ENCODE measurements at places on chromosomes 7 and 10.

GRCh38 chr7:40315277-40315676 lies 180.5 kb downstream of the SUGCT start:
- DNase-seq = no peak

DNA sequence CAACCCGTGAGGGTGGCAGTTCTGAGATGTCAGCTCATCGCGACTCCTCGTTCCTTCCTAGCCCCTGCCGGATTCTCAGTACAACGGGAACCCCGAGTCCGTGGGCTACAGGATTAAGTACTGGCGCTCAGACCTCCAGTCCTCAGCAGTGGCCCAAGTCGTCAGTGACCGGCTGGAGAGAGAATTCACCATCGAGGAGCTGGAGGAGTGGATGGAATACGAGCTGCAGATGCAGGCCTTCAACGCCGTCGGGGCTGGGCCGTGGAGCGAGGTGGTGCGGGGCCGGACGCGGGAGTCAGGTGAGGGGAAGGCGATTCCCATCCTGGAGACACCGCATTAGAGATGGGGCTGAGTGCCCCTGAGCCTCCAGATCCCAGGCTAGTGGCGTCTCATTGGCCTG lies 568.1 kb upstream of the FOXK1 start:
- DNase-seq = no peak

- DNase-seq = peak; percentile 34
These were observed 49.0 kb upstream of the NRBF2 start for GRCh38 chr10:63083904-63084689.

GRCh38 chr7:64619705-64620104 lies 46.2 kb upstream of the ZNF107 start:
- no peak for DNase-seq

DNA sequence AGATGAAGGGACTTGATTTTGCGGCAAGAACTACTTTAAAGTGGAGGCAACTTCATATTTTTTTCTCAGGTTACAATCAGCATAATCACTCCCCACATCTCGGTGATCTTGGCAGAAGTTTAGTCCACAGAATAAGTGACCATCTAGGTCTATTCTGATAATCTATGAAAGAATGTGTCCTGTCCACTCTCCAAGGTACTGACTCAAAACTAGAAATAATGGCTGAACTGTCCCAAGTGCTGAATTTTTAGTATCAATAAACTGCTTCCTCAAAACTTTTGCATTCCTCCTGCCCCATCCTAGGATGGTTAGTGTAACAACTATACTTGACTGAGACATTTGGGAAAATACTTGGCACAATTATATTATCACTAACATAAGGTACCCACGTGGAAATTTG lies 10.9 kb upstream of the CHRM2 start:
- no peak for DNase-seq

DNA sequence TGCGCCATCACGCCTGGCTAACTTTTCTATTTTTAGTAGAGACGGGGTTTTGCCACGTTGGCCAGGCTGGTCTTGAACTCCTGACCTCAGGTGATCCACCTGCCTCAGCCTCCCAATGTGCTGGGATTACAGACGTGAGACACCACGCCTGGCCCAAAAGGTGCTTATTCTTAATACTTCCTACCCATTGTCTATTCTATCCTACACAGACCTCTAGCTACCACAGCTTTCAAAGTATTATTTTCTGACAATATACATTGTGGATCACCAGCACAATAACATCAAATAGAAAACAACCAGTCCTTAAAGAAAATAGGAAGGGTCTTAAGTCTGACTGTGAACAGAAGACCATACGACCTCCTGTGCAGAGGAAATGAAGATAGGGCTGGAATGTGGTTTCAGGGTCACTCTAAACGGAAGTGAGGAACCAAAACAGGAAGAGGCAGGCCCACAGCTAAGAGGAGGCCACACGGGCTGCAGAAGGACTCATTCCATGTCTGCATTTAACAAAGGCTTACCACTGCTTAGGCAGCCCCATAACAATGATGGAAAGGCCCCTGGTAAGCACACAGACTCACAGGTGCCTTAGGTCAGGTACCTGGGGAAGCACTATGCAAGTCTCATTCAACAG lies 115.2 kb downstream of the ZFAND4 start:
- peak; percentile 5 for DNase-seq

GRCh38 chr7:96089511-96089910 lies 232.4 kb downstream of the SLC25A13 start:
- no peak for DNase-seq

- no peak for DNase-seq
These were observed 90.7 kb downstream of the DGKI start for GRCh38 chr7:137755846-137756651.

- no peak for DNase-seq
These were observed 730.8 kb downstream of the PHTF2 start for GRCh38 chr7:78529392-78529791.

DNA sequence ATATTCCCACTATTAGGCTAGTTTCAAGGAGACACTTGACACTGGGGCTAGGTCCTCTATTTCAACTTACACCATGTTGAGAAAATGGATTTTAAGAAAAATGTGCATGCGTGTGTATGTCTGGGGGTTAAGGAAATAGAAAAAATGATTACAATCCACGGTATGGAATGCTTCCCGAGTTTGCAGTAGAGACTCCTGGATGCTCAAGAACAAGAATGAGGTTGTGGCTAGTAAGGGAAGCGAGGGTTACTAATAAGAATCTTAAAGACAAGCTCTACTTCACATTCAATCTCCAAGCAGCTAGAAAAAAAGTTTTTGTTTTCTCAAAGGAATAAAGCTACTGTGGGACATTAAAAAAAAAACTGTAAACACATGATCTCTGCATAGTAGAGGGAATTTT lies 54.7 kb downstream of the ANK3 start:
- no peak for DNase-seq

- DNase-seq = no peak
These were observed 64.7 kb upstream of the ETV1 start for GRCh38 chr7:14054125-14054524.

DNA sequence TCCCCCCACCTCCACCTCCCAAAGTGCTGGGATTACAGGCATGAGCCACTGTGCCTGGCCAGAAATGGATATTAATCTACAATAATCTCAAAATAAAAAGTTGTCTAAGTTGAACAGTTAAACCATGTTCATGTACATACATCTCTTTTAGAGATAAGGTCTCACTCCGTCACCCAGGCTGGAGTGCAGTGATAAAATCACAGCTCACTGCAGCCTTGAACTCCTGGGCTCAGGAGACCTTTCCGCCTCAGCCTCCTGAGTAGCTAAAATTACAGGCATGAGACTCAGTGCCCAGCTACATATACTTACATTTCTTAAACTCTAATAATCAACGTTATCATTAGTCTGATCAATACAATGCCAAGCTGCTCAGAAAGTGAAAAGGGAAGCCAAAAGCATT lies 36.2 kb downstream of the VSTM4 start:
- no peak for DNase-seq

DNA sequence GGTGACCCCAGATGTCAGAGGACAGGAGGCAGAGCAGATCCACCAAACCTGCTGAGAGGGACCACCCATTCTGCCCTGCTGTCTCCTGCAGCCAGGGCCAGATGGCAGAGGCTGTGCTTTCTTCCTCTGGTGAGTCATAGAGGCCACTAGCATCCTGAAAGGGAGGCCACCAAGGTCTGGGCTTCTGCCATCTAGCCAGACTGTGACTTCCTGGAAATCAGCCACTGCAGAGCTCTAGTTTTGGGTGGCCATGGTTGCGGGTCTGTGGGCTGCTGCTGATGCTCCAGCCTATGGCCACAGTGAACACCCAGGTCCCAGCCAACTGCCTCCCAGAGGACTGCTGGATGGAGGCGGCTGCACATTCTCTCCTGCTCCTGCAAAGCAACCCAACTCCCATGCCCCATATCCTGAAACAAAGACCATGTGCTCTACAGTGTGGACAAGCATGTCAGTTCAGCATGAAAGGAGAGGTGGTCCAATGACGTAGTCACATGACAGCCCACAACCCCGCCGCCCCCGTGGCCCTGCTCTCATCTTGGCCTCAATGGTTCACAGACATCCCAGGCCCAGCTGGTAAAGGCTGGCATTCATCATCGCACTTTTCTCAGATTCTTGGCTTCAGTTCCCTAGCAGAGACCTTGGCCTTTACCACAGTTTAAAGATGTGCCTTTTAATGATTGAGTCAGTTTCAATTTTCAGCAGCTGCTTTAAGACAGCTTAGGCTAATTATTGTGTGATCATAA lies 73.9 kb upstream of the CXCL12 start:
- DNase-seq = no peak

DNA sequence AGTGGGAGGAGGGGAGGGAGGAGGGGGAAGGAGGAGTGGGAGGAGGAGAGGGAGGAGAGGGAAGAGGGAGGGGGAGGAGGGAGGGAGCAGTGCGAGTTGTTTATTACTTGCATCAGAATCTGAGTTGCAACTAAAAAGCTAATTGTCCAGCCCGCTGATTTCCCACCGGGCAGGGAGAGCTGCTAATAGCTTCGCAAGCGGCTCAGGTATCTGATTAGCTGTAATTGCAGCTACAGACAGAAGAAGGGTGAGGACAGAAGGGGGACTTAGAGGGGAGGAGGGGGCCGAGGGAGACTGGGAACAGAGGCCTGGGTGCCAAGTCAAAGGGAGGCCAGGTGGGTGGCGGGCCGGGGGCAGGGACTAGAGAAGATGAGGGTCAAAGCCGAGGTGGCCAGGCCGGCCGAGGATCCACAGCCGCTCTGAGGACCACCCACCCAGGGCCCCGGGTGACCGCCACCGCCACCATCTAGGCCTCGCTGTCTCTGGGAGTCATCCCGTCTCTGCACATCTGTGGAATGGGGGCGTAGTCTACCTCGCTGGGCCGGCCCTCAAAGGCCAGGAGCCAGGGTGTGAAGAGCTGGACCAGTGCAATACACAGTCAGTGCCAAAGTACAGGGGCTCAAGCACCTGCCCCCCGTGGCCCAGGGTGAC lies 54.2 kb downstream of the MICALL2 start:
- no peak for DNase-seq

DNA sequence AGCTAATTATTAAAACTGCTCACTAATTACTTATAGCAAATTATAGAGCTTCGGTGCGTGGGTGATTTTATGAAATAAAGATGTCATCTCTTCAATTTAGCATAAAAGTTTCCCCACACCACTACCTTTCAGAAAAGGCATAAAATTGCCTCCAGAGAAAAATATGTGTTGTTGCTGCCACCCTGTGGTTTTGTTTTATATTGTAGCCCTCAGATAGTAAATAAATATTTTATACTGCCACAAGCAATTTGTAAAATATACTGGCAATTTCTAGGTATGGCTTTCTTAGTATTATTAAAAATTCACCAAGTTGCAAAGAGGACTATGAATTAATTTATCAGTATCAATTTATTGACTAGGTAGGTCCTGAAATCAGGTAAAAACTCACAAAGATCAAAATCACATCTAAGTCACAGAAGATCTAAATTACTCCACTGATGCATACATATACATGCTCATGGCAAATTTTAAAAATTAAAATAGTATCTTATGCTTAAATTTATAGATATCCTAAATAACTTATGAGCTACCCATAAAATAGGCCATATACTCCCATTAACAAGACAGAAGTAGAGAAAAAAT lies 26.5 kb downstream of the ASNS start:
- DNase-seq = no peak

GRCh38 chr7:5559576-5560240 lies 136.1 kb upstream of the TNRC18 start:
- DNase-seq = no peak

DNA sequence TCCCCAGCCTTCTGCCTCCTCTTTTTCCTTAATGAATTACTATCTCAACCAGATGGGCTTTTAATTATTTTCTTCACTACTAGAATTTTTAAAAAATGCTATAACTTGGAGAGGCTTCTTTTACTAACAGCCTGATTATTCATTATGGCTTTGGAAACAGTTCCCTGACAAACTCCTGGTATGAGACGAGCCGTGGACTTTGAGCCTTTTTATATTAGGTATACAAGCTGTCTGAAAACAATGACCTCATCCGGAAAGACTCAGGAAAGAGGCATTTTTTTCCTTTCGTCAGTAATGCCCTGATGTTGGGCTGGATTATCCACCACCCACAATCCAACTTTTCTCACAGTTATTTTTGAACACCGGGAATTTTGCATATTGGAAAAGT lies 26.7 kb upstream of the ABLIM1 start:
- DNase-seq = no peak

DNA sequence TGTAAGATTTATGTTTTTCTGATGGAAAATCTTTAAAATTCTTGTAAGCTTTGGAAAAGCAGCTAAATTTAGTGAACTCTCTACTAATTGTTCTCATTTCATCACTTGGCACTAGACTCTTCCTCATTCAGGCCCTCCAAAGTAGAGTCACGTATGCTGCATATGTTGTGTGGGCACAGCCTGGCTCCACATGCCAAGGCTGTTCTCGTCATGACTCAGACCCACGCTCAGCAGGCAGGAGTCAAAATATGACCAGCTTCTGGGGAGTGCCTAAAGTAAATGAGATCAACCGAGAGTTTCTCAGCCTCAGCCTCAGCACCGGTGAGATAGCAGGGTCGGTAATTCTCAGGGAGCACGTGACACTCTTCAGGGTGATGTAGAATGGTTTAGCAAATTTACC lies 1672.9 kb downstream of the REEP3 start:
- DNase-seq = no peak

- DNase-seq = no peak
These were observed 170.0 kb downstream of the ARL5B start for GRCh38 chr10:18829259-18829658.

DNA sequence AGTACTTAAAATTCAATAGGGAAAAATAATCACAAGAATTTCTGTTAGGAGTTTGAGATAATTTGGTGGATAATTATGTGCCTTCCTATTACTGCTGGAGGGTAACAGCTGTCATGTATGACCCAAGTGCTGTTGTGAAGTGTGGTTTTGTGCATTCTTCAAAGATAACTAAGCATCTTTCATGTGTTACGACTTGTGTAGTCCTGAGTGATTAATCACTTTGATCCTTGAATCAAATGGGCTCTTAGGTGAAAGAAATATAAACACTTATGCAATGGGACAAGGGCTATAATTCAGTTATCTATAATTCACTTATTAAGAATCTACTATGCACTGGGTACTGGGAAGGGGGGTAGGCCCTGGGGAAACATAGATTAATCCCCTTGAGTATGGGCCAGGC lies 89.0 kb downstream of the CH25H start:
- no peak for DNase-seq

- no peak for DNase-seq
These were observed 16.7 kb upstream of the PAPSS2 start for GRCh38 chr10:87642988-87643387.

DNA sequence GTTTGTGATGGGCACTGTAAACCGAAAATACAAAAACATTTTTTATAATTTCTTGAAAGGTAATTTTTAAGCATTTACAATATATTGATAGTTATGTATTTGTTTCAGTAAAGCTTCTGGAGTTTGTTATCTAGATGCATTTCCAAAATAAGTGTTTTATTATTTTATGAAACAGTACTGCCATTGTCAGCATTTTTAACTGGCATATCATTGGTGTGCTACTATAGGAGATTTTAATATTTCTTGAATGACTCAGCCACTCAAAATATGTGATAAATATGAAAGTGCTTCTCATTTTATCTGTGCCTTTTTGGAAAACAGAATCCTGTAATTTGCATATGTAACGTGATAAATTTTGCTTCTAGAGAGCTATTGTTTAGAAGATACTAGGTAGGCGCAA lies 97.9 kb downstream of the ANKIB1 start:
- DNase-seq = no peak

All from effector memory CD8-positive, alpha-beta T cell (primary cell).